ENCODE measurements at places on chromosomes 5 and 9.

DNA sequence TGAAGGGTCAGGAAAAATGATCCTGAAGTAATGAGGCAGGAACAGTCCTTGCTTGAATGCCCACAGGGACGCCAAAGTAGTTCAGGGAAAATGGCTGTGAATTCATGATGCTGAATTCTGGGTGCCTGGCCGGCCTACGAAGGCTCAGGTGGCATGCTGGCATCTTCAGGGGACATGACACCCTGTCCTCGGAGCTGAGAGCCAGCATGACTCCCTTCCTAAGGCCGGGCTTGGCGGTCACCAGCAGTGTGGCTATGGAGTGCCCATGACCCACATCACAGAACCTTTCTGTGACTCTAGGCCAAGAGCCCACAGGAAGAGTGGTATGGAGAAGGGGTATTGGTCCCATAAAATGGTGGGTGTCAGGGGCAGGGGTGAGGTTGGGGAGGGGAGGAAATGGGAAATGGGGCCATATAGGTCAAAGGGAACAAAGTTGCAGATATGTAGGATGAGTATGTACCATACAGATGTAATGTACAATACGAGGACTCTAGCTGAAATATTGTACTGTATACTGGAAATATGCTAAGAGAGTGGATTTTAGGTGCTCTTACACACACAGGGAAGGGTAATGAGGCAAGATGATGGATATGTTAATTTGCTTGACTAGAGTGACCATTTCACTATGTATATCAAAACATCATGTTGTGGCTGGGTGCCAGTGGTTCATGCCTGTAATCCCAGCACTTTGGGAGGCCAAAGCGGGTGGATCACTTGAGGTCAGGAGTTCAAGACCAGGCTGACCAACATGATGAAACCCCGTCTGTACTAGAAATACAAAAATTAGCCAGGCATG is 202.8 kb upstream of the KLF9 start:
- no peak for DNase-seq

DNA sequence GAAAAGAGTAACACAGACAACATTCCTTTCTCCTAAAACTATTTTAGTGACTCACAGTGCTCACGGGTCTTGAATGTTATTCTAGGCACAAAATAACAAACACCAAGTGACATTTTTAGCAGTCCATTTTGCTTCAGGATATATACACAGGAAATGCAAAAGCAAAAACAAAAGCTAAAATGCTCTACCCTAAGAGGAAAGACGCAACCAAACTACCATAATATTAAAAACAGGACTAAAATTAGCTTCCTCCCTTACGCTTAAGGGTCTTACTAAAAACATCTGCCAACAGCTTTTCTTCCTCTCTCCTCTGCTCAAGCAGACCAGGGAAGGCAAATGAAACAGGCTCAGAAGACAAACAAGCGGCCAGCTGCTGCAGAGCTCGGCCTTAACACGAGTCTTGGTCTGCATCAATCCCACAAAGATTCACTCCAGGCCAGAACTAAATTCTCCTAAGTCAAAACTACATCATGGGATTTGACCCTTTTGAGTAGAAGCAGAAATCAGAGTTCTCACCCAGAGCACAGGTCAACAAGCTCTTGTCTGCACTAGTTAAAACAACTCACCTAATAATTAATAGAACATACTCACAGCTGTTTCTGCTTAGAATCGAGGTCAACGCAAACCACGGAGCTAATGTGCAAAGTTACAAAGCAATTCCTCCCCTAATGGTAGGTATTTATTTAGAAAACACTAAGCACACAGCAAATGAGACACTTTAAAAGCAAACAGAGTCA is 62.3 kb downstream of the RAPGEF1 start:
- peak; percentile 52 for DNase-seq

- no peak for DNase-seq
Observed at GRCh38 chr5:108786806-108787483, 39.2 kb downstream of the FER start.

DNA sequence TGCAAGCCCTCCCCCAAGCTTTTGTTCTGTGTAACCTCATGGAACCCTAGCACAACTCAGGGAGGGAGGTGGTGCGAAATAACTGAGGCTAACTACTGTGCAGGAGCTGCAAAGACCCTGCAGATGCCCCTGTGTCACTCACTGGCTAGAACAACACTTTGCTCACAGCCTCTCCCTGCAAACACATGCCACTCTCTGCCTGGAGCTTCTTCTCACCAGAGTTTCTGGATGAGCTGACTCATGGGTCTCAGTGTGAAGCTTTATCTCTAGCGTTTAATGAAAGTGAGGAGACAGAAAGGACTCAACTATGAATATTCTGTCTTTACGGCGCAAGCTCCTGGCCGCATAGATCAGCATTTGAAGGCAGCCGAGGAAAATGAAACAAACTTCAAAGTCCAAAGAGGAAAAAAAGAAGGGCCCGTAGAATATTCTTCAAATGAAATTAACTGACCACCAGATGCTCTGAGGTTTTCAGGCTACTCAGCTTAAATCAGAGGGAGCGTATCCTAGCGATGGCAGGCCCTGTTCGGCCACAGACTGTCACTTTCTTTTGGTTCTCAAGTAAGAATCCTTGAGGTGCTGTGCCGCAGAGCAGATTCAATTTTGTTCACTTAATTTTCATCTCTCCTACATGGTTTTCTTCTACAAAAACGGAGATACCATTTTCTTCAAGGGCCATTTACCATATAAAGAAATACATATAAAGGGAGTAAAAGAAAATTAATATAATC is 77.7 kb upstream of the TAS2R1 start:
- DNase-seq, result no peak

DNA sequence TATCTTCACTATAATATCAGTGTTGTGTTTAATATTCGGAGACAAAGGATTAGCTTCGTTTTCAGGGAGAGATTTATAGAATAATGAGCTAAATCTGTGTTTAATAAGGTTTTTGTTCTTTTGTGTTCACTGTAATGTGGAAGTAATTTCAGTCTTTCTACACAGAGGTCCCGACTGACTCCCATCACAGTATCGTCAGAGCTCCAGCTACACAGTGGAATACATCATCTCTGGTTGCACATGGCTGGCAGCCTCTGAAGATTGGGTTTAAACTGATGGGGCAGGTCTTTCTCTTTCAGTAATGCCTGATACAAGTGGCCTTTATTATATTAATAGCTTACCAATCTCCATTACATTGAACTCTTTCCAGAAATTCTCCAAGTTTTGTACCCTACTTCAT is 736.7 kb upstream of the RIOK2 start:
- no peak for DNase-seq

- DNase-seq, result no peak
Observed at GRCh38 chr9:12737871-12738270, 36.9 kb upstream of the LURAP1L start.

DNA sequence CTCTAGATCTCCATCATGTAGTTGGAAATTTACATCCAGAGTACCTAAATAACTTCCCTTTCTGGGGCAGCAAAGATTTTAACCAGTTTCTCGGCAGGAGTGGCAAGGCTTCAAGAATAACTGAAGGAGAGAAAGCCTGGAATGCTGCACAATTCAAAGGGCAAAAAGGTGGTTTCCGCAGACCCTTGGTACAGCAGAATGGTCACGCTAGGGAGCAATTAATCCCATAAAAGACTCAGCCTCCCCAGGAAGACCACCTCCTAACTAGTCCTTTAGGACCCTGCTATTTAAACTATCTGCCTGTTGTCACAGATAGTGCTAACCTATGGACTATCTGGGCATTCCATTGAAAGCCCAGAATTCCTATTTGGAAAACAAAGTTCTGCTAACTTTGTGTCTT is 3.6 kb downstream of the HTR1A start:
- DNase-seq, result no peak

DNA sequence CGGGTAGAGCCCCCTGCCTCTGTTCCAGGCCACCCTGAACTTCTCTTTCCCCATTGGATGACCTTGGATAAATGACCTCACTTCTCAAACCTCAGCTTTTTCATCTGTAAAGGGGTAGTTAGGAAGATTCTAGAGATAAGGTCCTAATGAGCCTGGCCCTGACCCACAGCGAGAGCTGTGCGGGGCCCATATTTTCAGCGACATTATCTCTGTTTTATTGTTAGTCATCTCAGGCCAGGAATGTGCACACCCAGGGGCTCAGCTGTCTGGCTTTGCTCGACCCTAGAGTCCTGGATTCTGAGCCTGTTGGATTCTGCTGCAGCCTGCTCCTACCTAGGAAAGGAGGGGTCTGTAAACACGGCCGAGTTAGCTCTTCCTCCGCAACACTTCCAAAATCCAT is 81.2 kb upstream of the LMX1B start:
- no peak for DNase-seq

DNA sequence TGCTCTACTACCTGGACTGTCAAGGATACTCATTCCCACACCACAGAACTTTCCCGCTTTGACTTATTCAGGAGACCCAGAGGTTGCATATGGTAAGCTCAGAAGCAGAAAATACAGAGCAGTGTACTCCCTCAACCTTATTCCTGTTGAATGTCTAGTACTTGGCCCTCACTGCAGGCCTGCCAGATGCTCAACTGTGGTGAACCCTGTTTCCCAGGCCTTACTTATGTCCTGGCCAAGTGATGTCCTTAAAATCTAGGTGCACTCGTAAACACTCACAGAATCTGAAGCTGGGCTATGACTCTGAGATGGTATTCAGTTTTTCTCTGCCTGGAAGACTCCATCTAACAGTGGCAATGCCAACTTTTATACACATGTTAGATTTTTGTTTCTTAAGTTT is 21.0 kb downstream of the DIAPH1 start:
- no peak for DNase-seq

DNA sequence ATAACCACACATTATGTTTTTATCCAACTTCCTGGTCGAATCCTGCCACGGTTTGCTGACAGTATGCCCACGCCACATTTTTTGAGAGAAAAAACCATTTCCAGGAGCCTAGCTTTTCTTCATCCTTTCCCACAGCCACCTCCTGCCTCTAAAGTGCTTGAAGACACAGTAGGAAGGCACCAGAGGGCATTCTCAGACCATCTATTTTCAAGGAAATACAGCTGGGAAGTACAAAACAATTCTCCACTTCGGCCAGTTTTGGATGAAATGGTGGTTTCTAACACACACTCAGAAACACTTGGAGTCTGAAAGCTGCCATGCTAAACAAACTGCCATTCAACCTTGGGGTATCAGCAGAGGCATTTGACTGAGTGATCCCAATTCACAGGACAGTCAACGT is 86.3 kb upstream of the RPS23 start:
- DNase-seq, result peak; percentile 76

- DNase-seq, result no peak
Observed at GRCh38 chr5:15734058-15734457, 234.1 kb downstream of the FBXL7 start.

DNA sequence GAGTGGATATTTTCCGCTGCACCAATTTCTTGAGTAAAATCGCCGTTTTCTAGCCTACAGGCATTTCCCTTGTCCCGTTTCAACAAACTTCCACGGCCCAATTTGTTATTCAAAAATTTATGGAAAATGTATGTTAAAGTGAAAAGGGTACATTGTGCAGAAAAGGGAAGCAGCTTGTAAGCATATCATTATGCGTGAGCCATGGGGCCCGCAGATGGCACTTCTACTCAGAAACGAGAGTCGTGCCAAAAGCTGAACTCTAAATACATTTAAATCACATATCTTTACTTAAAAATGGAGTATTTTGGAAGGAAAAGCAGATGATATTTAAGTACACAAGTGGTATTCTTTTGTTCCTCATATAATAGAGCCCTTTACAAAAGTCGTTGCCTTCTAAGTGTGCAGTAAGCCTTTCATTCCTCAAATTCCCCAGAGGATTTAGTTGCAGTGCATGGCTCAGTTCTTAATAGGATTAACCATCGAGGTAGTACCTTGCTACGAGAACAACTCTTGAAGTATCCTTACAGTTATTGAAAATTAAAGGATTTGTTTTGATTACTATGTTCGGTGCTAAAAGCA is 1227.2 kb upstream of the WWC1 start:
- DNase-seq, result no peak

- peak; percentile 40 for DNase-seq
Observed at GRCh38 chr5:97163360-97163764, 19.7 kb downstream of the RIOK2 start.

- DNase-seq, result peak; percentile 38
Observed at GRCh38 chr9:6869081-6869948, 111.5 kb downstream of the KDM4C start.

GRCh38 chr9:125747053-125747764 is at the start of gene PBX3:
Gene PBX3, plus strand, starts transcription at chr9:125747373.
- DNase-seq, result peak; percentile 51

- no peak for DNase-seq
Observed at GRCh38 chr5:124859027-124859426, 112.6 kb upstream of the ZNF608 start.

DNA sequence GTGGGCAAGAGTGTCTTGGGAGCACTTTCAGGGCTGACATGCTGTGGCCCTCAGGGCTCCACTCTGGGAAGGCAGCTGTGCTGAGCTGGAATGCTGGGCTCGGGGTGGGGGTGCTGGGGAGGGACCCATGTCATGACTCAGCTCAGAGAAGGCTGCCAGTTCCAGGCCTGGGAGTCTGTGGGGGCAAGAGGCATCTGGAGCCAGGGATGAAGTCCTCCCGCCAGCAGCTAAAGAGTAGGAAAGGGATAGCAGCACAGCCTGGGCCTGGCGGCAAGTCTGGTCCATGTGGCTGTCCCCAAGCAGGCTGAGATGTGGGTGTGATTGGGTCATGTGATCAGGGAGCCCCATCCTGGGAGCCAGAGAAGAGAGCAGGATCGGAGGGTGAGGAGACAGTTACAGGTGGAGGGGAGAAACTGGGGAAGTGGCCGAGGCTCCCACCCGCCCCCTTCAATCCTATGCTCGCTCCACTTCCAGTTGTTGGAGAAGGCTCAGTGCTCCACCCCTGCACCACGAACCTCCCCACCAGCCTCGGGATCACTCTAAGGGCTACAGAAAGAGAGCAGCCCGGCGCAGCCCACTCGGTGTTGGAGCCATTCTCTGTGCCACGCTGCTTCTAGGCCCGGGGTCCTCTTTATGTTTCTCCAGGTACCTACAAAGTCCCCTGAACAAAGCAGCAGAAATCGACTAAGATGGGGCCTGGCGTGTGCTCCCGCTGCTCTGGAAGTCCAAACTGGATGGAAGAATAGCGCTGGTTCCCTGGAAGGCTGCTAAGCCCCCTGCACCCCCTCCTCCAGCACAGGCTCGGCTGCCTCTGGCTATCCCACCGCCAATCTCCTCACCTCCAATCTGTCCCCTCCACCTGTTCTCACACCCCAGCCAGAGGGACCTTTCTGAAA is 12.0 kb downstream of the PDGFRB start:
- DNase-seq, result no peak

GRCh38 chr9:5278486-5278885 is 26.0 kb downstream of the RLN2 start:
- DNase-seq, result peak; percentile 12

GRCh38 chr5:40700116-40700782 is 20.5 kb downstream of the PTGER4 start:
- DNase-seq, result no peak

Data from KBM-7 (cell line).